Umbilical cord (tissue), 2 donors: ENCODE measurements at places on chromosomes 2 and 18. TPM values are rescaled to one million over a fixed set of nuclear protein-coding genes. Genes with fewer than 3 reads are reported as not detected.

Gene SKOR2
- 0.48 TPM for total RNA-seq

Gene KCNE4
- total RNA-seq = 133 TPM

Gene KCNF1
- 2.6 TPM for total RNA-seq

Gene STARD6
- 0.96 TPM for total RNA-seq

Gene OSR1
- total RNA-seq = 8.9 TPM

Gene IL36B
- total RNA-seq = 2.4 TPM

Gene TMEM127
- 13.5 TPM for total RNA-seq
